Activated CD8-positive, alpha-beta memory T cell treated with anti-CD3 and anti-CD28 coated beads, Interleukin-2, amount 50 U/mL, for 4 hours (primary cell): ENCODE measurements at places on chromosomes 5 and 9.

DNA sequence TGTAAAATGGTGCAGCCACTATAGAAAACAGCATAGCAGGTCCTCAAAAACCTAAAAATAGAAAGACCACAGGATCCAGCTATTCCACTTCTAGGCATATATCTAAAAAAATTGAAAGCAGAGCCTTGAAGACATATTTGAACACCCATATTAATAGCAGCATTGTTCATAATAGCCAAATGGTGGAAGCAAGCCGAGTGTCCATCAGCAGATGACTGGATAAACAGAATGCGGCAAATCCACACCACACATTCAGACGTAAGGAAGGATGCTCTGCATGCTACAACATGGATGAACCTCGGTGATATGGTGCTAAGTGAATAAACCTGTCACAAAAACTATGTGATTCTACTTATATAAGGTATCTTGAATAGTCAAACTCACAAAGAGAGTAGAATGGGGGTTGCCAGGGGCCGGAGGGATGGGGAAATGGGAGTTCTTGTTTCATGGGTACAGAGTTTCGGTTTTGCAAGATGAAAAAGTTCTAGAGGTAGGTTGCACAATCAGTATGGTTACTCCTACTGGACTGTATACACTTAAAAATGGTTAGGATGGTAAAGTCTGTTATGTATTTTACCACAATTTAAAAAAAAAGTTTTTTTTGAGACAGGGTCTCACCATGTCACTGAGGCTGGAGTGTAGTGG lies 17.1 kb upstream of the HSD17B3 start:
- DNase-seq: no peak

- DNase-seq: no peak
Observed at GRCh38 chr9:36050476-36050875, 13.8 kb downstream of the RECK start.

- no peak for DNase-seq
Observed at GRCh38 chr9:72623156-72623555, 101.7 kb downstream of the TMC1 start.

GRCh38 chr9:123251324-123251723 lies 17.1 kb downstream of the STRBP start:
- no peak for DNase-seq

DNA sequence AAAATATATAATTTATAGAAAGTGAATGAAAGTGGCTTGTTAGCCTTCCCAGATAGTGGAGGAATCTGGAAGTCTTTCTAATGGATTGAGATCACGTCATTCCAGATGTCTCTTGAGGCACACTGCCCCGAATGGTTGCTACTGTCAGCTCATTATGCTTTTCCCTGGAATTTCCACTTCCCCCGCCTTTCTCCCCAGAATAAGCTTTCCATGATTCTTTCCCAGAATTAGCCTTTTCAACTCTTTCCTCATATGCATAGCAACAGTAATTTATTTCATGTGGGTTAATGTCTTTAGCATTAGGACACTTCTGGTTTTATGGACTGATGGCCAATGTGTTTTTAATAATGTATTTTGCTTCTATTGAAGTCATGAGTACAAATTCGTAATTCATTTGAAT lies 81.5 kb downstream of the PALM2AKAP2 start:
- DNase-seq: no peak

DNA sequence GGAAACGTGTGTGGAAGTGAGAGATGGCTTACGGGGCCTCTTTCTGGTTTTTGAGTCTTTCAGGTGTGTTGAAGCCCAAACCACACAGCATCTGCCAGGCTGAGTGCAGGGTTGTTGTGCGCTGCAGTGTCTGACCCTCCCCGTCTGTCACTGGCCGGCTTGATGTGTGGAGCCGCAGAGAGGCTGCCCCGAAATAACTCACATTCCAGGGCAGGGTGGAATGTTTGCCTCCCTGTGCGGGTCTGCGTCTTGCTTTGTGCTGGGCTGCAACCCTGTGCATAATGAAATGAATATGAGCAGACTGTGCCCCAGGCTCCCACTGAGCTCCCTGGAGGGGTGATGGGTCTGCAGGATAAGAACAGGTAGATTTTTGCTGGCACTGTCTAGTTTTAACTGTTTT lies 9.9 kb upstream of the PLEKHG4B start:
- no peak for DNase-seq

GRCh38 chr9:77829420-77829819 lies 181.3 kb upstream of the GNA14 start:
- no peak for DNase-seq

- DNase-seq: no peak
Observed at GRCh38 chr5:11239261-11240015, 478.4 kb upstream of the DAP start.
